ENCODE measurements at places on chromosomes 11 and 22.

- DNase-seq = no peak
These were observed 20.3 kb upstream of the POU2AF1 start for GRCh38 chr11:111399187-111400031.

- DNase-seq = no peak
These were observed 1.8 kb downstream of the TLCD5 start for GRCh38 chr11:120326845-120327281.

DNA sequence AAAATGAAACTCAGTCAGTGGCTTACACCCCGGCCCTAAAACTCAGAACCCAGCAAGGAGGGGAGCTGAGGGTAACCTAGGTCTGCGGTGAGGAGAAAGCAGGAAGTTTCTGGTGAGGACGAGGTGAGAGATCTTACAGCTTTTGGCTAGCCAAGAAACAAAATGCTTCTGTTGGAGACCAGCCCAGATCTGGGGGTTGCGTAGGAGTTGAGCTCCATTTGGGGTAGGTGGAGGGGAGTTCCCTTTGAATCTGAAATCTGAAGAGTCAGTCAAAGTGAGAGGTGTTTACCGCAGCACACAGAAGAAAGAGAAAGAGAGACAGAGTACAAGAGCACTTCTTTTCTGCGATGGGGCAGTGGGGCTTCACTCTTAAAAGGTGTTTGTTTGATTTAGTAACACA is 29.6 kb downstream of the EHF start:
- DNase-seq = no peak

- DNase-seq = no peak
These were observed 39.1 kb upstream of the CREB3L1 start for GRCh38 chr11:46238078-46238966.

- no peak for DNase-seq
These were observed 445.2 kb downstream of the NTM start for GRCh38 chr11:131815590-131815989.

DNA sequence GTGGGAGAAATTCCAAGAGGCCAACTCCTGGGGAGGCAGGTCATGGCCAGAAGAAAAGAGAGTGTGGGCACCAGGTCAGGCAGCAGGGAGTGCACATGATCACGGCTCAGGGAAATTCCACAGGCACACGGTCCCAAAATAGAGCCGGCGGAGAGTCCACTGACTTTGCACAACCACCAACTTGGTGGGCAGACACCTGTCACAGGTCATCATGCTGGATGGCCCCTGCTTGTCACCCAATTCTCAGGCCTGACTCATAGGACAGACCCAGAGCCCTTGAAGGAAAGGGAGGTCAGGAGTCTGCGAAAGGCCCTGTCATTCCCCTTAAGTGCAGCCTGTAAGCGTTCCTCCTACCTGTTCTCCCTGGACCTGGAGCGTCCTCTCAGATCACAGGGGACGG is 15.8 kb downstream of the APOL2 start:
- DNase-seq = no peak

DNA sequence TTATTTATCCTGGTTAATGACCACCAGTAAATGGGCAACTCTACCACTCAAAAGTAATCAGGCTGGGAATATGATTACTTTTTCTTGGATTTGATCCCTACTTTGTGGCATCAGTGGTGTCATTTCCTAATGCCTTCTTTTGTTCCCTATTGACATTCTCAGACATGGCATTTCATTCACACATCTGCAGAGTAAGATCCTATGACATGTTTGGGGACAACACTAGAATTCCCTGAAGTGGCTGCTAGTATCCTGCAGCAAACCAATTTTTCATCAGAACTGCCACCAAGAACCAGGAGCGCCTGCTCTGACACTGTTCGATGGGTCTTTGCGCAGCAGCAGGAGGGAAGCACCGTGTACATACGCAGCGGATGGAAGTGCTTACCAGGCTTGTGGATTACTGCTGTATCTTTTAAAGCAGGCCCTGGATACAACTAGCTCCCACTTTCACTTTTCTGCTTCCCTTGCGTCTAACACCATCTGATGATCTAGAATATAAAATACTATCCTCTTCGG is 97.7 kb downstream of the LARGE2 start:
- no peak for DNase-seq

- DNase-seq = no peak
These were observed 194.0 kb downstream of the CASP12 start for GRCh38 chr11:104704146-104704830.

DNA sequence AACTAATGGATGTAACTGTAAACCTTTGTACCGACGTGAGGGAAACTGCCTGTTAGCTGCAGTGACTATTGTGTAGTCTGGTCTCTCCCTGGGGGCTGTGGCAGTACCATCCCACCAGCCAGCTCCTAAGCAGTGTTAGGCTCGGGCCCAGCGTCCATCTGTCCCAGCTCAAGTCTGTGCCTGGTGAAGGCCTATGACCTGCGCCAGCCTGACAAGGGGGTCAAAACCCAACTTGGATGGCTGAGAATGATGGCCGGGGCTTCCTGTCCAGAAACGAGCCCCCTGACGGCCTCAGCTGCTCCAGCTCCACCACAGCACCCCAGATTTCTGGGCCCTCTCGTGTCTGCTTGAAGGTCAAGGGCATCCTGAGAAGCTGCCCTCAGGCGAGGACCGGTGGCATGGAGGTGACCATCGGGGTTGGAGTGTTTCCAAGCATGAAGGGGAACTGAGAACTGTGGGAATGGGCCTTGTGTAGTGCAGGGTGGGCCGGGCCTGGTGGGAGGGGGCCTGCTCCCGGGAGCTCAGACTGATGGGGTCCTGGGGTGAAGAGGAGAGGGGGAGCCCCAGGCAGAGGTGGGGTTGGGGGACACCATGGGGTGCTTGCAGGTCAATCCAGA is 14.3 kb upstream of the SPI1 start:
- DNase-seq = no peak

- no peak for DNase-seq
These were observed 5.6 kb downstream of the SLC36A4 start for GRCh38 chr11:93192163-93192562.

- no peak for DNase-seq
These were observed 8.1 kb downstream of the MADD start for GRCh38 chr11:47278058-47278457.

GRCh38 chr22:17818649-17819048 is 44.4 kb upstream of the BID start:
- no peak for DNase-seq

DNA sequence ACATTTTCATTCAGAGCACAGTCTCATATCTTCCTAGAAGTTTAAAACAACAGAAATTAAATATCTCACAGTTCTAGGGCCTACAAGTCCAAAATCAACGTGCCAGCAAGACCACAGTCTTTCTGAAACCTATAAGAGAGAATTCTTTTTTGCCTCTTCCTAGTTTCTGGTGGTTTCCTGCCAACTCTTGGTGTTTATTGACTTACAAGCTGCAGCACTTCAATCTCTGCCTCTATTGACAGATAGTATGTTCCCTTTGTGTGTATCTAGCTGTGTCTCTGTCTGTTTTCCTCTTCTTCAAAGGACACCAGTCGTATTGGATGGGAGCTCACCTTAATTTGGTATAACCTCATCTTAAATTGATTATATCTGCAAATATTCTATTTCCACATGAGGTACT is 347.5 kb downstream of the DCDC1 start:
- DNase-seq = no peak

DNA sequence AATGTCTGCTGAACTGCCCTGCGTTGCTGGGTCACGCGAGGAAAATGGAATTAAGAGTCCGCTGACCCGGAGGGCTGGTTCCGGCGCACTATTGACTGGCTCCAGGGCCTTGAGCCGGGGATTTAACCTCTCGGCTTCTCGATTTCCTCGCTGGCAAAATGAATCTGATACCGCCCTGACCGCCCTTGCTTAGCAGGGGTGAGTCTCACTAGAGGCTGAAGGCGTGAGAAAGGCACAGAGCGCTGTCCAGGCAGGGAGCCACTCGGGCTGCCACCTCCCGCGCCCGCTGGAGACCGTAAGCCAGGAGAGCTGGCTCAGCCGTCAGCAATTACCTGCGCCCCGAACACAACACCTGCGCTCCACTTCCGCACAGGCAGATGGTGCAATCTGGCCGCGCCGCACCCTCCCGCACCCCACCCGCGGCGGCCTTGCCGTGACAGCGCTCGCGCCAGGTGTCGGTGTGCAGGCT is 65.6 kb downstream of the BUD13 start:
- no peak for DNase-seq

GRCh38 chr22:20519558-20519957 is 12.1 kb downstream of the MED15 start:
- no peak for DNase-seq

- no peak for DNase-seq
These were observed 13.3 kb downstream of the DUSP8 start for GRCh38 chr11:1558775-1559110.

GRCh38 chr22:27378995-27379394 is 422.6 kb downstream of the MN1 start:
- DNase-seq = no peak

DNA sequence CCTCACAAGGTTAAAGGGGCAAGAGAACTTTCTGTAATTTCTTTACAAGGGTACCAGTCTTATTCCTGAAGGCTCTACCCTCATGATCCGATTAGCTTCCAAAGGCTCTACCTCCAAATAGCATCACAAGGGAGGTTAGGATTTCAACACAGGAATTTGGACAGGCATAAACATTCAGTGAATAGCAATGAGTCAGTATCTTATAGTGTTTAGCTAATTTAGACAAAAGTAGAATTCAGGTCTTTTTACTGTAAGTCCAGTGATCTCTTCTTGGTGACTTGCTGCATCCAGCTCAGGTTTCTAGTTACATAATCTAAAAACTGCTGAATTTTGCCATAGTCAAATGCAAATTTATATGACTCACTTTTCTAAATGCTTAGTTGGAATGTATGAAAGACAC is 1995.6 kb upstream of the RAG2 start:
- DNase-seq = no peak

- DNase-seq = no peak
These were observed 280.6 kb upstream of the ANO5 start for GRCh38 chr11:21912285-21912684.

DNA sequence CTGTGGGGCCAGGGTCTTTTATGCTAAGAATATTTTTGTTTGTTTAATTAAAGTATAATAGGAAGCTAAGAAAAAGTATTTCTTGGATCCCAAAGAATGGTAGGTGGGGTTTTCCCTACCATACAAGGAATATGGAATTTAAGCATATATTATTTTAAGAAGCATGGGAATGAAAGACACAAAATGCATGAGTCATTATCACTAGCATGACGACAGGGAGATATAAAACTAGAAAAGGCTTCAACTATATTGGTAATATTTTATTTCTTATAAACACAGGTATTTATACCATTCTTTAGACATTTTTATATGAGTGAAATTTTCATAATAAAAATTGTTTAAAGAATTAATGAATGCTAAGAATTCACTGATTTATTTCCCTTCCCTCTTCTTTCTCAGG is 39.3 kb upstream of the SOX6 start:
- DNase-seq = no peak

GRCh38 chr11:9176550-9176949 is 85.2 kb upstream of the SCUBE2 start:
- DNase-seq = no peak

GRCh38 chr11:33182246-33182878 is 21.1 kb upstream of the CSTF3 start:
- DNase-seq = no peak

GRCh38 chr22:23772649-23773473 is at the start of gene MMP11:
TSS of gene MMP11 (plus strand) at chr22:23772849. CDS start at chr22:23772871, 22 bp downstream.
- DNase-seq = no peak

DNA sequence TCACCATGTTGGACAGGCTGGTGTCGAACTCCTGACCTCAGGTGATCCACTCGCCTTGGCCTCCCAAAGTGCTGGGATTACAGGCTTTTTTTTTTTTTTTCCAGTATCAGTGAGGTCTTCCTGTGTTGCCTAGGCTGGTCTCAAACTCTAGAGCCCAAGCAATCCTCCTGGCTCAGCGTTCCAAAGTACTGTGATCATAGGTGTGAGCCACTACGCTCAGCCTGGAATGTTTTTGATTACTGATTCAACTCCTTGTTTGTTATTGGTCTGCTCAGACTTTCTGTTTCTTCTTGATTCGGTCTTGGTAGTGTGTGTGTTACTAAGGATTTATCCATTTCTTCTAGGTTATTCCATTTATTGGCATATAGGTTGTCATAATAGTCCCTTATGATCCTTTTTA is 31.3 kb downstream of the NAGA start:
- no peak for DNase-seq

- DNase-seq = no peak
These were observed 717.4 kb downstream of the DLG2 start for GRCh38 chr11:84909740-84910139.

- DNase-seq = no peak
These were observed 2239.4 kb downstream of the LRRC4C start for GRCh38 chr11:39220069-39220468.

GRCh38 chr22:32991353-32992101 is 66.7 kb downstream of the SYN3 start:
- DNase-seq = no peak

DNA sequence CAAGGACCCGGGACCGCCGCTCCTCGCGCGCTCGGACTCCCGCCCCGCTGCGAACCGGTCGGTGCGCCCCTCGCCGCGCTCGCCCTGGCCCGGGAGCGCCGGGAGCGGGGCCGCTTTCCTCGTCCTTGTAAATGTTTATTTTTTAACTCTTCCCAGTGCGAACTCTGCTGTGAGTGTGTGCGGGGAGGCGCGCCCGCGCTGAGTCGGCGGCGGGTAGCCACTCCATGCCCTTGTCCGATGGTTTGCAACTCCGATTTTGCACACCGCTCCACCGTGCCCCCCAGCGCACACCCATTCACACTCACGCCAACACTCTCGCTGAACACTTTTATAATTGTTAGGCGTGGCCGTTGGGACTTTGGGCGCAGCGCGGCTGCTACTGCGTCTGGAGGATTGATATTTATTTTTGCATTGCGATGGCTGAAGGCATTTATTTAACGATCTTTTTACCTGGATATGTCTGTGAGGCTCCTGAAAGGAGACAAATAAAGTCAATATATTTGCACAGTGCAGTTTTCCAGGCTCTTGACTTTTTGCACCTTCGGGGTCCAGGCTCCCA is 1.0 kb downstream of the C11orf96 start:
- DNase-seq = no peak

GRCh38 chr11:73453562-73453961 is 77.4 kb downstream of the RELT start:
- DNase-seq = no peak

DNA sequence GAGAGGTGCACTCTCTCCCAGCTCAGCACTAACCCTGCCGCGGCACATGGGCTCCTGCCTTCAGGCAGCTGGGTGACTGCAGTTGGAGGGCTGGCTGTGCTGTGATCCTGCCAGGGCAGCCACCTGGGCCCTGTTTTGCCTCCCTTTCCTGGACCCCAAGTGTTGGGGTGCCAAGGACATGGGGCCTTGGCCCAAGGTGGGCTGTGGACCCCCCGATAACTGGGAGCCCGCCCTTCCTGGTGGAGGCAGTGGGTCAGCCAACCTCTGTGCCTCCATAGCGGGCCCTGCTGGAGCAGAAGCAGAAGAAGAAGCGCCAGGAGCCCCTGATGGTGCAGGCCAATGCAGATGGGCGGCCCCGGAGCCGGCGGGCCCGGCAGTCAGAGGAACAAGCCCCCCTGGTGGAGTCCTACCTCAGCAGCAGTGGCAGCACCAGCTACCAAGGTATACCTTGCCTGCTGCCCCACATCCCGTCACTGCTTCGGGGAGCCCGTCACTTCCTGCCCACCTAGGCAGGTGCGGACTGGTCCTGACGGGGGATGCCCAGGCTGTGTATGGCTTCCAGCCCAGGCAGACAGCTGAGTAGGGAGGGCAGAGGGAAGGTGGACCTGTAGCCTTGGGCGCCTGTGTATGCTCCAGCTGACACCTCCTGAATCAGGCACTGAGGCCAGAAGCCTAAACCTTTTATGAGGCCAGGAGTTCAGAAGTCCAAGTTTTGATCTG is 8.9 kb downstream of the TUB start:
- no peak for DNase-seq

GRCh38 chr11:64844330-64845128 is at the start of gene CDC42BPG:
TSS of gene CDC42BPG (minus strand) at chr11:64844653. CDS start at chr11:64844569, 84 bp downstream.
- no peak for DNase-seq

GRCh38 chr22:31333641-31334040 is 12.5 kb downstream of the PATZ1 start:
- peak; percentile 32 for DNase-seq

Data from anterior cingulate cortex (tissue), 58 donors.